Activated gamma-delta T cell treated with Interleukin-2 at 50 U/mL for 16 hours (primary cell): ENCODE measurements at places on chromosomes 3 and 15.

DNA sequence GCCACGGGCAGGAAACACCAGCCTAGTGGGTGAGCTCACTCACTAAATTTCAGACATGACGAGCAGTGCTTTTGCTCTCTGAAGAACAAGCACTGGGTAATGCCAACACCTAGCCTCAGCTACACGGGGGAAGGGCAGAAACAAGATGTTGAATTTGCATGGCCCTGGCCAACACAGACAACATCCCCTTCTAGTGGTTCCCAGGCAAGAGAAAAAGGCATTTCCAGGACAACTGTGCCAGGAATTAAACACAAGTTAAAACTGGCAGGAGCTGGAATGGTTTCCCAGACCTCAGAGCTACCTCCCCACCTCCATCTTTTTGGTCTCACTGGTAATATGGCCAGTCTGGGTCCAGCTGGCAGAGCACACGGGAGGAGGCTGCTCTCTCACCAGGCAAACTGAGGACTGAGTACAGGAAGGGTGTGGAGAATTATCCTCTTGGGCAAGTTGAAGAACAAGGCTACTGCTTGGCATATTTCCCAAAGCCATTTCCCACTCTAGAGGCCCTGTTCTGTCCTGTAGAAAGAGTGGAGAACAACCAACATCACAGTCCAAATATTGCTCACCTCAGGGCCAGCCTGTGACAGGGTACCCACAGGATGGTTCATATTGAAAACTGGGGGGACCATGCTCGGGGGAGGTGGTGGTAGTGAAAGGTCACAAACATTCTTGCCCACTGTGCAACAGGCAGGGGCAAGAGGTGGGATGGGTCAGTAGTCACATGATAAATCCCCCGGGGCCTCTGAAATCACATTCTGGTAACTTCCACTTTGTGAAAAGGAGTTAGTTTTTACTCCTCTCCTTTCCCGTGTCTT, 26.5 kb downstream of the TSPAN3 start:
- no peak for DNase-seq

DNA sequence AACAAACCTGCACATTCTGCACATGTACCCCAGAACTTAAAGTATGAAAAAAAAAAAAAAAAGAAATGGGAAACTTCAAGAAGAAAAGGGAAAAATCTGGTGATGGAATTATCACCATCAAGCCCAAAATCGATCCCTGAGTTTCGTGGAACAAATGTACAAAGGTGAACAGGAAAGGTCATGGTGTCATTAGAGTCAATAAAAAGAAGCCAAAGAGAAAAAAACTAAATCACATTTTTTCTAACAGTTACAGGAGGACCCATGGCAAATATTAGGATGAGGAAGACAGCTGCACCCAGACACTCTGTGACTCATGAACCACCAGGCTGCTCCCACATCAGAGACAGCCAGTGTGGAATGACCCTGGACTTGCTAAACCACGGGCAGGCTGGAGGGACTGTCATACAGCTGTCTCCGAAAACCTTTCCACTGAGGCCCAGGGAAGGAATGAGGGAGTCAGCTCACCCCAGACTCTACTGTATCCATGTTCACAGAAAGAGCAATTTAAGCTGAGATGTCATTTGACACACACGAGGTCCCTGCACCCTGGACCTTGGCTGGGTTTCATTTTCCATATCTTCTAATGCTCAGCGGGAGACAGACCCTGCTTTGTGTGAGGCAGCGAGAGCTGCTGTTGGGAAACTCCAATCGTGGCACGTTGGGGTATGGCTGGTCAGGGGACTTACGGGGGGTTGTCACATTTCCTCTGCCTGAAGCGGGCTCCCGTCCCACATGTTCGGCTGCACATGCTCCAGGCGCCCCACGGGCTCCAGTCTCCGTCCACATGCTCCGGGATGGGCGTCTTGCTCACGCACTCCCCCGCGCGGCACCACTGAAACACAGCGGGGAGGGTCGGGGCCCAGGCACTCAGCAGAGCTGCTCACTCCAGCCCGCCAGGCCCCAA, 210.2 kb downstream of the ADAMTS17 start:
- no peak for DNase-seq

DNA sequence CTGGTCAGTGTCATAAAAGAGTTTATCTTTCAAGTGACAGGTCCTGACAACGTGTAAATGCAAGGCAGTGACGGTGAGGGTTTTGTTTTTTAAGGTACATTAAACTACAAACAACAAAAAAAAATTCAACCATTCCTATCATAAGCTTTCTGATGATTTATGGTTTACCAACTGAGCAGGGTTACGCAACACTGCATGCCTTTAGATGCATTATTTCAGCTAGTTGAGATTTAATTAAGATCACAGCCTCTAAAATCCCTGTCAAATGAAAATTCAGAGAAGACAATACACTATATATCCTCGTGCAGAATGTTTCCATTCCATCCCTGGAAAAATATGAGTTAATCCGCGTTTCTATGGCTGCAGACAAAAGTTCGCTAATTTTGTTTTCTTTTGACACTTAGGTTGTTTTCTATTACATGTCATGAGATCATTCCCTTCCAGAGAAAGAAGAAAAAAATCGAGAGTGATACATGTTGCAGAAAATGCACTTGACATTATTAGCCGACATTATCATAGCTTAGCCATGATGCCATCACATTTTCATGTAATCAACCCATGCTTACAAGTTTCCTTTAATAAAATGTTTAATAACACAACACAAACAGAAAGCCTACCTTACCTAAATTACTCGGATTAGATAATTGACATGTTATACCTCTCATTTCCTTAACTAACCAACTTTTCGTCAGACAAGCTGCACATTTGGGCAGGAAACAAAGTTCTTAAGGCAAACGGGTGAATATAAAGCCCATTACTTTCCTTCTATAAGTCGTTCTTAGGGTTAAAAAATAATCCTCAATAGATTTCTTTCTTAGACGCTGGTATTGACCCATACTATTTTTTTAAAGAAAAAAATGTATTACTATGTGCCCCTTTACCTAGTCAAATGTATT, 521.2 kb downstream of the FOXP1 start:
- DNase-seq = no peak

GRCh38 chr3:85360742-85361387, 402.1 kb downstream of the CADM2 start:
- no peak for DNase-seq

DNA sequence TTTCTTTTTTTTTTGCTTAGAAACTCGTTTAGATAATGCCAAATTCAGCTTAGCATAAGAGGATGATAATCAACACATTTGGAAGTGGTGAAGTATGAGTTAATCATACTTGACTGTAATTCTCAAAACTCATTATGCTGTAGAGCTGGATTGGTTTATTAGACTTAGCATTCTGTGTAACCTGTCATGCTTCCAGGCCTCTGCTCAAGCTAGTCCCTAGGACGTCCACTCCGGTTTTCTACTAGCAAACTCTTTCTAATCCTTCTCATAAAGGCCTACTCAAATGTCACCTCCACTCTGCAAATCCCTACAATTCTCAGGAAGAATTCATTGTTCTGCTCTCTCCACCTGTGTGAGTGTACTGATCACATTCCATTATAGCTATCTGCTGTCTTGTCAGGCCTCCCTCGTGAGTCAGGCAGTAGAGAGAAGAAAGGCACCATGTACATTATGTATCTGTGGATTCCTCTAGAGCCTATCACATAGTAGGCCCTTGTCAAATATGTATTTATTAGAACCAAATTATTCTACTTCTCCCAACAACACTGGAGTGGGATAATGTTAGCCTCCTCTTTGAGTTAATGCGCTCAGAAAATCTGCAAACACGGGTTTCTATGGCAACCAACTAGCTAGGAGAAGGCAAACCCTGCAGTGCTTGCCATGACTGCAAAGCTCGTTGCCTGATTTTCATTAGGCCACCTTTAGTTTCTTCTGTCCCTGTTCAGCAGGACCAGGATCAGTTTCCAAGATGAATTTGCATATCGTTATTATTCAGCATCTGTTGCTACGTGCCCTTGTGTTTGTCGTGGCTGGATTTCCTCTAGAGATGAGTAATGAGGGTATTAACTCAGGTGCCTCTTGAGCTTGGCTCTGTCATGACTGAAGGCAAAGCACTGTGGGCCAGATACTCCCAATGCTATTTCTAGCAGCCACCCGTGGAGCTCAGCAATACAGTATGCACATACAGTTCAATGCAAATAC, 30.7 kb downstream of the ATP13A5 start:
- DNase-seq = no peak

- no peak for DNase-seq
Measured at GRCh38 chr15:38307861-38308641, 55.4 kb downstream of the SPRED1 start.

DNA sequence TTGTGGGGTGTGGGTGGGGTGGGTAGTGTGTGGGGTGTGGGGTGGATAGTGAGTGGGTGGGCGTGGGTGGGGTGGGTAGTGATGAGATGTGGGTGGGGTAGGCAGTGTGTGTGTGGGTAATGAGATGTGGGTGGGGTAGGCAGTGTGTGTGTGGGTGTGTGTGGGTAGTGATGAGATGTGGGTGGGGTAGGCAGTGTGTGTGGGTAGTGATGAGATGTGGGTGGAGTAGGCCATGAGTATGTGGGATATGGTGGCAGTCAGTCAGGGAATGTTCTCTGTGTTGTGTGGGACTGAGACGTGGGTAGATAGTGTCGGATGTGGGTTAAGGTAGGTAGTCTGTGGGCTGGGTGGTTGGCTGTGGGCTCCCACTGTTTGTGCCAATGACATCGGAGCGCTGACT, 7.1 kb downstream of the MINAR1 start:
- DNase-seq = no peak

DNA sequence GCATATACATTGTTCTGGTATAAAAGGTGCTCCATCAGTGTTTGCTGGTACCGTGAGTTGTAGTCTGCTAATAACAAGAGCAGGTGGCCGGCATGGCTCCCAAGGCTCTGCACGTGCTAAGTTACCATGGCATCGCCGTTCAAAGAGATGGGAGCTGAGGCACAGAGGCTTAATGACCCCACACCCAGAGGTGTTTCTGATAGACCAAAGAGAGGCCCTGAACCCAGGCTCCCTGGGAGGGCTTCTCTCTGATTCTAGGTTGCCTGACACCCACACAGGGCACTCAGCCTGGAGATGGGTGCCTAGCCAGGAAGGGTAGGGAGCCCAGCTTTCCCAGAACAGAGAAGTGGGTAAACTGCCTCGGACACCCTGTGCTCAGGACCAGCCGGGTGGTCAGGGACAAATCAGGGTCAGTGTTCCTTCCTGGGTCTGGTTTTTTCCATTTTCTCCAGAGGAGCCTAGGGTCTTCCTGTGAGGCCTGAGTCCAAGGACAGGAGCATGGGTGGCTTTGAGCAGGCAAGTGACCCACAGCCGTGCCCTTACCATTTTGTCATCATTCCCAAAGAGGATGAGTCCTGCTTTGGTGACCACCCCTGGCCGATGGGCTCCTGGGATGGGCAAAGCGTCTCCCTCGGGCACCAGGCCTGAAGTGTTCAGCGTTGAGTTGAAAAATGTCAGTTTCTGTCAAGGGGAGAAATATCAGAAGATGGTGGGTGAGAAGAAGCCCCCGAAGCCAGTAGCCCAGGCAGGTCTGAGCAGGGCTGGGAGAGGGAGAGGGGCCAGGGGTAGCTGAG, 27.3 kb downstream of the ALDH1L1 start:
- DNase-seq = no peak

GRCh38 chr3:148077318-148077923, 620.3 kb upstream of the AGTR1 start:
- no peak for DNase-seq

DNA sequence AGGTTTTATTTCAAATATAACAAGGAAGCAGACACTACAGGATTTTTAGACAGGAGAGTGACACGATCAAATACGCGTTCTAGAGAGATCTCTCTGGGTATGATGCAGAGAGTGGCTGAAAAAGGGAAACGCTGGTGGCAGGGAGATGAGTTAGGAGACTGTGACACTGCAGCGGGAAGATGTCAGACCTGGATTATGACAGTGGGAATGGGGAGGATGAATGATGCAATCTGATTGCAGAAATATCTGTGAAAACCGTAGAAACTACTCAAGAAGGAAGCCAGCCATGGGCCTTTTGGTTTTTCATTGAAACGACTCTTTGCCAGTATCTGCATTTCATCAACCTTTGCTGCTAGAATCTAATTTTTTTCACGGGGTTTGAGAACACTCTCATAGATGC, 157.9 kb downstream of the FAM43A start:
- DNase-seq = no peak

GRCh38 chr3:49903451-49904424, at the start of gene MST1R:
Gene MST1R (minus strand): TSS chr3:49903873. CDS start chr3:49903609, 264 bp downstream.
- peak; percentile 83 for DNase-seq

DNA sequence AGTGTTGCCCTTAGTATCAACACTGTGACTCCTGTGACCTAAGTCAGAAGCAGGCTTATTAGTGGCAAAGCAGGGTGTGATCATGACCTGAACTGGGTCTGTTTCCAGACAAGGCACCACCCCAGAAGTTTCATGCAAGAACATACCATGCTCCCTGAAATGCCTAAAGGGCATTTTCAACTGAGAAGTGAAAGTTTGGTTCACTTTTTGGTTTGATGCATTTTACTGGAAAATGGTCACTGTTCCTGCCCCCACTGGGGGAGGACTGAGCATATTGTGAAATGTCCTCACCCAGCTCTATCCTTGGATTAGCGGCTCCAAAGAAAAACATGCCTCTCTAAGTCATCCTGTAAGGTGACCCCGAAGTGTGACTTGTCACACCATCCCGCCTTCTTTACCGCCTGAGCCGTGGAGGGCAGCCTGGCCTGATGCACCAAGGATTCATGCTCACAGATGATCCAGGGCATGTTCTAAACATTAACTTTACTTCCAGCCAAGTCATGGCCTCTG, 3.1 kb upstream of the FAM240A start:
- DNase-seq = no peak

GRCh38 chr3:14227856-14228255, 49.2 kb downstream of the LSM3 start:
- no peak for DNase-seq

GRCh38 chr15:88970232-88970631, 57.1 kb upstream of the MFGE8 start:
- no peak for DNase-seq

DNA sequence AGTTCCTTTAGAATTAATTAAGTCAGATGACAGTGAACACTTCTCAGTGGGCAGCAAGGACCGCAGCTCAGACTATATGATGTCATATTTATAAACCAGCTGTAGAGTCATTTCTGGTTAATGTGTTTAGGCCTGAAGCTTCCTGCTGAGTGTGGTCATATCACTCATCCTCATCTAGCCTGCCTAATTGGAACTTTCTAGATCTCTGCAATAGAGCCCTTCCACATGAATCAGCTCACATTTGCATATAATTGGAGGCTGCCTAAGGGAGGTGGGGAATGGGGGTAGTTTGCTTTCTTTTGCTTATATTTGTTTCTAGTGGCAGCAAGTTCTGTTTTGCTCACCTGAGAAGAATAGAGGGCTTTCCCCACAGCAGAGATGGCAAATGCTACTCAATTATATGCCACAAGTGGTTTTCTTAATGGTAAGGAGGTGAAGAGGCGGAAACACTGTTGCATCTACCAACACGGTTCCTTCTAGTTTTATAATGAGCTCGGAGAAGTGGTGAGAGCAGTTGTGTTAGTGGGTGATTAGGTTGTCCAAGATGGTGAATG, 148.1 kb downstream of the KLHL25 start:
- peak; percentile 27 for DNase-seq

GRCh38 chr3:139095803-139096466, 51.2 kb upstream of the PRR23C start:
- no peak for DNase-seq
